ENCODE measurements at places on chromosomes 2 and 18. TPM values are rescaled to one million over a fixed set of nuclear protein-coding genes. Genes with fewer than 3 reads are reported as not detected.

GRCh38 chr2:9762164-9762563, 81.1 kb upstream of the TAF1B start:
- no peak for DNase-seq

Gene ALS2
- total RNA-seq: 27.5 TPM

Gene IL1B
- total RNA-seq: 13.5 TPM

Gene EVX2
- not detected for total RNA-seq

DNA sequence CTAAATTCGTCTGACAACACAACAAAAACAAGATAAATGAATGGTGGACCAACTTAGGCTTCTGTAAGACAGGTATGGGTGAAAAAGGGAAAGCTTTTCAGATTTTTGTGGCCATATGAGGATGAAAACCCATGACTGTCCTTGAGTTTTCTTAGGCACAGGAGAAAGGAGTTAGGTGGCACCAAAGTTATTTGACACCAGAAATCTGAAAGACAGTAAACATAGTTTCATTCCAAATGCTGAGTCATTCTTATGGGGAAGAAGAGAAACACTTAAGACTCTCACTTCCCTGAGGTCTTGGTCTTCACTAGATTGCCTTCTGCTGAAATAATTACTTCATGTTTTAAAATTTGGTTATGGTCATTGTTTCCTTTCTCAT, 5.2 kb upstream of the GPD2 start:
- DNase-seq: peak; percentile 42

Gene ST8SIA3
- not detected for total RNA-seq

- DNase-seq: peak; percentile 67
Measured at GRCh38 chr2:60554074-60554645, 706 bp upstream of the BCL11A start.

- DNase-seq: no peak
Measured at GRCh38 chr2:57776916-57777315, 269.7 kb upstream of the VRK2 start.

DNA sequence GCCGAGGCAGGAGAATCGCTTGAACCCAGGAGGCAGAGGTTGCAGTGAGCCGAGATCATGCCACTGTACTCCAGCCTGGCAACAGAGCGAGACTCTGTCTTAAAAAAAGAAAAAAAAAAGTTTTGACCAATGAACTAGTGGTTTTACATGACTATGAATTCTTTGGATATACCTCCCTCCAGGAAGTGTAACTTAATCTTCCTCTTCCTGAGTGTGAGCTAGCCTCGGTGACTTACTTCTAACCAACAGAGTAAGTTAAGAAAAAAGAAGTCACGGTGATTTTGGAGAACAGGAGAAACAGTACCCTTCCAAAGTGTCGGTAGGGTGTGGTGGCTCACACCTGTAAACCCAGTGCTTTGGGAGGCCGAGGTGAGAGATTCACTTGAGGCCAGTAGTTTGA, 7.1 kb downstream of the TIA1 start:
- no peak for DNase-seq

DNA sequence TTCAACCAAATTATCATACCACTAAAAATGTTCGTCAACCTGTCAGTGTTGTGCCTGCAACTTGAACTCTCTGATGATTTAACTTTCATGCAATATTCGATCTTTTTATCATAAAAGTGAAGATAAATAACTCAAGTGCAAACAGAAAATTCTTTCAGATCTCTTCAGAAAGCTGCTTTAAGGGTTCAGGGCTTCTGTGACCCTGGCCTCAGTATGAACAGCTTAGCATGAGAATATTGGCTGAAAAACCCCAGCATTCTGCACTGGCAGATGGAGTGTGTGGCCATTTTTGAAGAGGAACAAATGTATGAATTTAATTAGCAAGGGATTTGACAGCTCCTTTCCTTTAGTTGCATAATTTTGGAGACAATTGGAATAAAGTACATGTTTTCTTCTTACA, 851.4 kb upstream of the SOX11 start:
- no peak for DNase-seq

DNA sequence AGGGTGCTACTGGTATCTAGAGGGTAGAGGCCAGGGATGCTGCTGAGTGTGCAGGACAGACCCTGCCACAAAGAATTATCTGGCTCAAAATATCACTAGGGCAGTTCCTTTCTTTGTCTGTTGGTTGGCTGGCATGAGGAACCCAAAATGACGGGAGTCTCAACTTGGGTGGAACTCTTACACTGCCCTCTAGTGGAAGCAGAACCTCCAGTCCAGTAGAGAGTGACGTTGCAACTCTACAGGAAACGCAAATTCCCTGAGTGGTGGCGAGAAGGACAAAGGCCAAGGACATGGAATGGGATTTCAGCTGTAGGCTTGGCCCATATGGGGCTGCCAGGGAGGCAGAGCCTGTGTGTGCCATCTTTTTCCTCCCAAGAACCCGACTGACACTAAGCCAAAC, 47.1 kb downstream of the COPS8 start:
- no peak for DNase-seq

Gene TAF4B
- 12.3 TPM for total RNA-seq

Data from Daoy (cell line).